ENCODE measurements at places on chromosomes 5 and 9.

DNA sequence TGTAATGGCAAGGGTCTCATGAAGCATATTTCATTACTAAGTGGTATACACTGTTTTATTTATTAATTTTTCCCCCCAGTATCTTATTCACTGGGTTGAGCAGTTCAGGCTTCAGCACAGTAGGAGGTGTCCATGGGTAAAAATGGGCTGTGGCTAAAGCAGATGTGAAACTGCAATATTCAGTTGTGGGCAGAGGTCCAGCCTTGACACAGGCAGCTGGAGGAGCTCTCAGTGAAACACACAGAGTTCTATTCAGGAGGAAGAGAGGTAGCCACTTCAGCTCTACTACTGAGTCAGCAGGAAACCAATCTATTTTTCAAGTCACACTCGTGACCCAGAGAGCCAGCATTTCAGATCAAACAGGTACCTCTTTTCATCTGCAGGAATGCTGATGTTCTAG lies 418.3 kb downstream of the CDH10 start:
- no peak for DNase-seq

GRCh38 chr9:83068414-83068813 lies 5.5 kb upstream of the RASEF start:
- no peak for DNase-seq

GRCh38 chr5:115810761-115811160 lies 5.7 kb downstream of the CDO1 start:
- no peak for DNase-seq

GRCh38 chr5:116358911-116359418 lies 215.7 kb downstream of the SEMA6A start:
- no peak for DNase-seq

DNA sequence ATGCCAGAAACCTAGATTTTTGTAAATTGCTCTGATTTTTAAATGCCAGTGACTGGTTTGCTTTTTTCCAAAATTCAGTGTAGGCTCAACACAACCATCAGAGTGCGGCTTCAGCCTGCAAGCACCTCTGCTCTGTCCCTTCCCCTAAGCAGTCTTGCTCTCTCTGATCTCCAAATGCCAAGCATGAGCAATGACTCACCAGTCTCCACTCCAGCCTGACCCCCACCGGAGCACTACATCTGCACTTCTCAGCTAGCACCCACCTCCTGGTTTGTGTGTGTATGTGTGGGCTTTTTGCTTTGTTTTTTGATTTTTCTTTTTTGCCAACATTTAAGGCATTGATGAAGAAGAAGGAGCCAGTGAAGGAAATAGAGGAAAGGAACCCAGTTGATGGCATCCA lies 61.4 kb upstream of the ADRA1B start:
- DNase-seq = no peak

DNA sequence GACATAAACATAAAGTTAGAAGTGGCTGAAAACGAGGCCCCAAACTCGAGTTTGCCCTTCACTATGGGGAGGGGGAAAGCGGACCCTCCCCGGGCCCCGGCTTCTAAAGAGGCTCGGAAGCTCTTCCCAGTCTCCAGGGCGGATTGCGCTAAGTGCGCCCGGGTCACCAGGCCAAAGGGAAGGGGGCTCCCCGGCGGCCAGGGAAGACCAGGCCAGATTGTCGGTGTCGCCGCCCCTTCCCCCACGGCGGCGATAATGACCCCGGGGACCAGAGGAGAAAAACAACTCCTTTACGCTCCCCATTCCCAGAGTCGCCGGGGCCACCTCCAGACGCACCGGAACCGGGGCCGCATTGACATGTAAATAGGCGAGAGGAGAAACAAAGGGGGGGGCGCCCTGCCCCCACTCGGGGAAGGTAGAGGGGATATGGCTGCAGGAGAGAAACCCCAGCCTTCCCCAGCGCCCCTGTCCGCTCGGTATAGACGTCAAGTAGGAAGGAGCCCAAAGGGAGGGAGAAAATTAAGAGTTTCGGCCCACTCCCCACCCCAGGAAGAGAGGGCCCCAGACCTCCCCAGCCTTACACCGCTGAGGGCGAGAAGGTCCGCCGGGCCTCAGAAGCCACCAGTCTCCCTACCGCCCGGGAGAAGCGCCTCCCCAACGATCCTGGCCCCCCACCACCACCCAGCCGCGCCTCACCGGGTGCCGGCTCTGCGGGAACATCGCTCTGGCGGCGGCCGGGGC lies 1.7 kb downstream of the TLE1 start:
- no peak for DNase-seq

DNA sequence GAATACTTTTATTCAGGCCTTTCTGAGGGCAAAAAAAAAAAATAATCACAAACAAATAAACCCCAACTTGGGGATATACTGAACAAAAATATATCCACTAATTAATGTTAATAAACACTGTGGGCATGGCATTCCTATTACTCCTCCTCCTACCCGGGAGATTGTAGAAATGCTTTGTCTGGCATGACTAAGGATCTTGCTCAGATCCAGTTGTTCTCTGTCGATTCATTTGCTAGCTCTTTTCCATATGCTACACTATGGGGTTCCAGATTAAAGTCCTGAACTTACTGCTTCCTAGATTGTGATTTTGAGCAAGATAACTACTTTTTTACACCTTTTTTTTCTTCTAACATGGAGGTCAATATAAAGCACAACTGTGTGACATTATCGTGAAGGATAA lies 102.2 kb upstream of the PRR16 start:
- DNase-seq = no peak

GRCh38 chr9:135663857-135664256 lies 748 bp downstream of the LCN9 start:
- no peak for DNase-seq

DNA sequence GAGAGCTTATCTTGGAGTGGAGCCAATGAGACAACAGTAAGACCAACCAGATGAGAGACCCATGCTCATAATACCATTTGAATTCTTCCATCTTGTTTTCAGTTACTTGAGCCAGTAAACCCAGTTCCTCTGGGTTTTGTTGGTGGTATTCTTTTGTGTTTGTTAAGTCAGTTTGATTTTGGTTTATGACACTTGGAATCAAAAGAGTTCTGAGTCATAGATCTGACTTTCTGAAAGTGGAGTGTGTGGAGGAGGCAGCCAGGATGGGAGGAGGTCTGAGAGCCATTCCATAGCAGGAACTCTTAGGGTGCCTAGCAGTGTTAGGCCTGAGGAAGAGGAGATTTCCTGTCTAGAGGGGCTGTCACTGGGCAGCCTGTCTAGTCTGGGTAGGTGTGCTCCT lies 24.6 kb upstream of the PANK3 start:
- DNase-seq = no peak

DNA sequence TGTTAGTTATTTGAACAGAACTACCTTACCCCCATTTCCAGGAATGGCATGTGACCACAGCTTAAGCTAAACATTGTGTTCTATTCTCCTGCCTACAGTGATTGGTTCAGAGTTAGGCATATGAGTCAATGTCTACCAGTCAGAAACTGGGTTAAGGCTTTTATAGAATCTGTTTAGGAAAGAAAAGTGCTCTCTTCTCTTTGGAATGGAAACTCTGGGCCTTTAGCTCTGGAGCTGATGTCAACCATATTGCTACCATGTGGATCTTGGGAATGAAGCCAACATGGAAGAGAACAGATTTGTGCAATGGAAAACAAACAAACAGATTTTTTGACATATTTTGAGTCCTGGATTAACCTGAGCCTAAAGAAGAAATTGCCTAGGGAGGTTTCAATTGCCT lies 488.9 kb upstream of the TNC start:
- no peak for DNase-seq
